ENCODE measurements at places on chromosomes 11 and 22. TPM values are rescaled to one million over a fixed set of nuclear protein-coding genes. Genes with fewer than 3 reads are reported as not detected.

Gene CD248
- polyA plus RNA-seq: 14.8 TPM

DNA sequence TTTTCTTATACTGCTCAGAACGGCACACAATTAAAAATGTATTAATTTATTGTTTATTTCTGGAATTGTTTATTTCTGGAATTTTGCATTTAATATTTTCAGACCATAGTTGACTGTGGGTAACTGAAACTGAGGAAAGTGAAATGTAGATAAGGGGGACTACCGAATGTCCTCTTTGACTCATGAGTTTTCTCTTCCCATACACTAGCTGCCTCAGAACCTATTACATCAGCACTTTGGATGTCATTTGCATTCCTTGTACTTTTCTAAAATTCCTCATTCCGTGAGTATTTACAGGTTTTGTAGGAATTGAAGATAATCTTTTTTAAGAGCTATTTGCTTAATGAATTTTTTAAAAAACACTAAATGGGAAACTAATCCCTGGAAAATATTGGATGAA is 29.8 kb downstream of the ZC3H12C start:
- no peak for DNase-seq

Gene TESMIN
- 3.8 TPM for polyA plus RNA-seq

DNA sequence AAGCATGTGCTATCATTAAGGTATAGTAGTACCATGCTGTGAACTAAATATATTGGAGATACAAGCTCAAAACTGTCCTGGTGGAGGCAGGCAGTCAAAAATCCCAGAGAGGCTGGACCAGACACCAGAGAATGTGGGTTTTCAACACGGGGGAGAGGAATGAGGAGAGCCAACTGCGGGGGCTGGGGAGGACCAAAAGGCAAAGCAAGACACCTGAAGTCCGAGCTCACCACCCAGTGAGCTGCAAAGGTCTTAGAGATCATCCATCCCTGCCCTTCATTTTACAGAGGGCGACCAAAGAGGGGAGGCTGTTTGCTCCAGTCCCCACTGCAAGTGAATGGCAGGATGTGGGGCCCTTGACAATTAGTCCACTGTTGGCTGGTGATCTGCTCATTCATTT is 10.0 kb downstream of the RIBC2 start:
- DNase-seq: peak; percentile 12

DNA sequence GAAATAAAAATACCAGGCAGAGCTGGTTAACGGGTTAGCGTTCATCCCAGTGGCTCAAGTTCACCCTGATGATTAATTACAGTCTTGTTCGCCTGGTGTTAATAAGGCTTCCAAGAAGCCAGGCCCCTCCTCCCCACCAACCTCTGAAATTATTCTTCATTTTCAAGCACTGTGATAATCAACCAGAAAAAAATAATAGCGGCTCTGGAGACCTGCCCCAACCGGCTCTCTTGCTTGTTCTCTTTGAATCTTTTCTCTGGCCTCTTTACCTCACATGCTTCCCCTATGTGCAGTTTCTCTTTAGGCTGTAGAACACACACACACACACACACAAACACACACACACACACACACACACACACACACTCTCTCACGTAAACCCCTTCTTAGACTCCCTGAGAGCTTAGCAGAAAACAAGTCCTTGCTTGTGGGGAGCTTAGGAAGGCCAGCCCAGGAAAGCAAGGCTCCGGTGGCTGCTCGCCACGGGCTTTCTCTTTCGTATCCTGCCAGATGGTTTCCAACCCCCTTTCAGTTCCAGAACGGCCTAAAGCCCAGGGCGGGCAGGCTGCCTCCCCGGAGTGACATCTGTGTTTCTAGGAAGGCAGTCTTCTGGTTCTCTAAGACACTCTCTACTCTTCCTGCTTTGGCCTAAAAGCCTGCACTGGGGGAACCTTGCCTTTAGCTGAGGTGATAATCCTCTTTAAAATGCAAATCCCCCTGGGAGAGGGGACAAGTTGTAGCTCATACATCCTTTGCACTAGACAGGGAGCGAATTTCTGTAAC is 106.4 kb upstream of the SESN3 start:
- peak; percentile 57 for DNase-seq

- DNase-seq: no peak
Observed at GRCh38 chr11:64647019-64647779, 56.2 kb downstream of the SLC22A12 start.

DNA sequence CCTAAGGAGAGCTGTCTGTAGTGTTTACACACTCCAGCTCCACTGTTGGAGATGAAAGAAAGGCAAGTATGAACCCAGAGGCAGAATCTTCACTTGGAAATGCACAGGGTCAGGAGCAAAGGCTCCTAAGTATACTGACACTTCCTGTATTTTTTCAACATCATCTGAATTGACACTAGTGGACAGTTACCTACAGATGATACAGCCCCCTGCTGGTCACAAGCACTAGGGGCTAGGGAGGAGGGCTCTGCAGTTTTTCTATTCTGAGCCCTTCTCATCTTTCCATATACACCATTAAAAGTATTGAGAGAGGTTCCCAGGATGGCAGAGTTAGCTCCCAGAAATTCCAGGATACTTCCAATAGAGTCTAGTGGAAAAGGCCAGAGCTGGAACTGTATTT is 290.3 kb upstream of the API5 start:
- DNase-seq: peak; percentile 9

GRCh38 chr11:47183031-47183856 is 3.0 kb downstream of the PACSIN3 start:
- no peak for DNase-seq

GRCh38 chr11:128574576-128575011 is 12.8 kb downstream of the ETS1 start:
- no peak for DNase-seq

DNA sequence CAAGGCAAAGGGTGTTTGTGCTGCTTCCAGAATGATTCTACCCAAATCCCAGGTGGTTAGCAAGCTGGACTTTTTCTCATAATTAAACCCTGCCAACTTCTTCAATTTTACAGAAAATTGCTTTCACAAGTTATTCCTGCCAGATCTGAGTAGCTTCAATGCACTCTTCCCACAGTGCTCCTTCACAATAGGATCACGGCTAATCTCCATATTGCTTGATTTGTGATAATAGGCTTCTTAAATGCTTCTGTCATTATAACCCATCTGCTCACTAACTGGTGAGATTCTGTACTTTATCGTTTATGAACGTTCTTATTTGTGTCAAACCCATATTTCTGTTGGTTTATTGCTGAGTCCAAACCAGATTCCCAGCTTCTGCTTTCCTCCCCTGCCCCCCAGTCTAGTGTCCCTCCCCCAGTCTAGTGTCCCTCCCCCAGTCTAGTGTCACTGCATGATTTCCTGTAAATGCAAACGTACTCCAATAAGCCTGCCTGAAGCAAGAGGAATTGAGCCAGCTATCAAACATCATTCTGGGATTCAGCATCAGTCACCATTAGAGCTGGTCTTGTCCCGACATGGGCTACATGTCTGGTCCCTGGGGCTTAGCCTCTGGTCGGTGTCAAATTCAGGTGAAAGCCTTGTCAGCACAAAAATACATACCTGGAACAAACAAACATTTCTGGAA is 14.0 kb downstream of the MMP3 start:
- DNase-seq: no peak

- DNase-seq: peak; percentile 92
Observed at GRCh38 chr11:32426819-32427615, 8.3 kb downstream of the WT1 start.

Gene TH
- not detected for polyA plus RNA-seq

Gene TP53AIP1
- polyA plus RNA-seq: 5.3 TPM

DNA sequence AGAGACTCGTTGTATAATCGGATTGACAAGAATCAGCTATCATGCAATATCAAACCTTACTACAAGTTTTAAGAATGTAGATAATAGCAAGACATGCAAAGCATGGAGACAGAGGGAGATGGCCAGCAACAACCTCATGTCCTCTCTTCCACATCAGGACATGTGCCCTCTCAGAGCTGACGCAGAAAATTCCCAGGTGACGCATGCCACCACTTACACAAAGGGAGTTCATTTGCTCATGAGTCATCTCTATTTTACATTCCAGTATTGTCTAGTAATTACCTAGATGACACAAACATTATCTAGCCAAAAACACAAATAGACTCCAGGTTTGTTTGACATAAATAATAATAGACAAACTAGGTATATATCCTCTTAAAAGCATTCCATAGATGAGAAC is 38.1 kb upstream of the OPCML start:
- no peak for DNase-seq

Gene DEPDC7
- 11.0 TPM for polyA plus RNA-seq

Gene MYO18B
- 0.19 TPM for polyA plus RNA-seq

Gene ACER3
- polyA plus RNA-seq: 5.9 TPM
